ENCODE measurements at places on chromosomes 7 and 10. TPM values are rescaled to one million over a fixed set of nuclear protein-coding genes. Genes with fewer than 3 reads are reported as not detected.

DNA sequence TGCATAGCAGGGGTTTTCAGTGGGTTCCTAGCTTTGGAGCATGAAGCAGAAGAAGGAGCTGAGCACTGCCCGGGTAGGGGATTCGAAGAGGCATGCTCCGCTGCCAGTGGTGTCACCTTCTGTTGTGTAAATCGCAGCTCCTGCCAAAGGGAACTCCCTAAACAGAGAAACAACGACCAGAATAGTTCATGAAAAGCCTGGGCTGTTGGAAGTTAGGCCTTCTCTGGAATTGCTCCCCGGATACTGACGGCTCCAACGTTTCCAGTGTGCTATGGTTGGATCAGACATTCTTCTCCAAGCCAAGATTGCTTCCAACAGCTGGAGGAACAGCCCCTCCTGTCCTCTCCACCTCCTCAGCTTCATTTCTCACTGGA, 546.0 kb upstream of the FZD8 start:
- DNase-seq = no peak

- no peak for DNase-seq
Measured at GRCh38 chr7:70569335-70569819, 562.6 kb upstream of the GALNT17 start.

Gene TMEM273
- total RNA-seq = not detected

Gene ETV1
- total RNA-seq = 33.2 TPM

DNA sequence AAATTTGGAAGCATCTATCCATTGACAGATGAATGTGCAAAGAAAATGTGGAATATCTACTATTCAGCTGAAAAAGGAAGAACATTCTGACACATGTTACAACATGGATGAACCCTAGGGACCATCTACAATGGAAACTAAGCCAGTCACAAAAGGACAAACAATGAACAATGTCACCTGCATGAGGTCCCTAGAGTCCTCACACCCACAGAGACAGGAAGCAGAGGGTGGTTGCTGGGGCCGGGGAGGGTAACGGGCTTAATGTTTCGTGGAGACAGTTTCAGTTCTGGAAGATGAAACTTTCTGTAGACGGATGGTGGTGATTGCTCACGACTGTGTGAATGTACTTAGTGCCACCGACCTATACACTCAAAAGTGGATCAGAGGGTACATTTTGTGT, 282.9 kb downstream of the ADARB2 start:
- no peak for DNase-seq

Gene LYZL2
- total RNA-seq = not detected

GRCh38 chr10:80415734-80416478, 7.6 kb downstream of the PRXL2A start:
- DNase-seq = no peak

Gene KIF11
- total RNA-seq = 61.3 TPM

GRCh38 chr10:4586776-4587175, 239.2 kb upstream of the AKR1E2 start:
- peak; percentile 49 for DNase-seq

GRCh38 chr10:128958834-128959690, 508.0 kb upstream of the MGMT start:
- DNase-seq = no peak

GRCh38 chr10:15751046-15751445, 31.3 kb upstream of the ITGA8 start:
- DNase-seq = no peak

- DNase-seq = no peak
Measured at GRCh38 chr7:28245123-28245878, 64.7 kb upstream of the JAZF1 start.

DNA sequence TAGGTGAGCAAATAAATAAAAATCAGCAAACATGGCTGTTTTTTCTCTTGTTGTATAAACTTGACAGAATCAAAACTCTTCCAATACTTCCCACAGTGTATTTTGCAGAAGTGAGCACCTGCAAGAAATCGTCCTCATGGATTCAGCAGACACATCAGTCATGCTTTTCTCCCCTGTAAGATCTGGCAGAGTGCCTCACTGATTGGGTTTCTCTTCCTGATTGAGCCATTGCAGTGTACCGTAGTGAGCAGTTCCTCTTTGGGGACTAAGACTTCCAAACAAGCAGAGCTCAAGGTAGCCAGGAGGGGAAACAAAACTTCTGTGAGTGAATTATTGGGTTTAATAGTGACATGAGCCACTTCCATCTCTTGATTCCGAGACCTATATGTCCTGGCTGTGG, 2.2 kb upstream of the CCDC3 start:
- no peak for DNase-seq

GRCh38 chr10:51366044-51366443, 291.8 kb downstream of the PRKG1 start:
- DNase-seq = no peak

DNA sequence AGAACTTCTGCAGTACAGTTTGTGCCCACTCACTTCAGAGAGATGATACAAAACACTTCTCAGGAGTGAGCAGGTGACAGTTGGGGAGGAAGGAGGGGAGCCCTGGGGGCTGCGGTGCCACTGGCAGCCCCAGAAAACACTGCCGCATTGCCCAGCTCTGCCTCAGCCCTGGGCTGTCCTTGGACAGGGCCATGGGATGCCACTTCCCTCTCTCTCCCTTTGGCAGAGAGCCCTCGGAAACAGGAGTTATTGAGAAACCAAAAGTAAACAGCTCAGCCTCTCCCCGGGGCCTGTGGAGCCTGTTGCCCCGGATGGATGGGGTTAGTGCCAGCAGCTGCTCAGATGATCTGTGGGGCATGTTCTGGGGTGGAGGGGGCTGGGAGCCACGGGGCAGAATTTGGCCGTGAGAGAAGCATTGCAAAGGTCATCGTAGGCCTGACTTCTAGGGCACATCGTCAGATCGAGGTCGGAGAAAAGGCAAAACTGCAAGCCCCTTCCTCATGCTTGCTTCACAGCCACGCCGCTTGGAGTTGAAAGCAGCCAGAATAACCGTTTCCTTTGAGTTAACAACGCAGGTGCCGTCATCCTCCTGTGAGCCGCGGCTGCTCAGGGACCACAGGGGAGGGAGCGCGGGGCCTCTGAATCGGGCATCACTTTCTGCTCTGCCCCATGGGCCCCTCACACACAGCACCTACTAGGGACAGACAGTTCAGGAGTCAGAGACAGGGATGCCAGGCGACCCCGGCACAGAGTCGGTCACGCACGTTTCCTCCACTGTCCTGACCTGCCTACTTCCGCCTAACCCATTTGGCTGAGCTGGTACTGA, 256.4 kb downstream of the CAMK1D start:
- peak; percentile 89 for DNase-seq

GRCh38 chr10:3418041-3418754, 245.6 kb upstream of the PITRM1 start:
- no peak for DNase-seq

DNA sequence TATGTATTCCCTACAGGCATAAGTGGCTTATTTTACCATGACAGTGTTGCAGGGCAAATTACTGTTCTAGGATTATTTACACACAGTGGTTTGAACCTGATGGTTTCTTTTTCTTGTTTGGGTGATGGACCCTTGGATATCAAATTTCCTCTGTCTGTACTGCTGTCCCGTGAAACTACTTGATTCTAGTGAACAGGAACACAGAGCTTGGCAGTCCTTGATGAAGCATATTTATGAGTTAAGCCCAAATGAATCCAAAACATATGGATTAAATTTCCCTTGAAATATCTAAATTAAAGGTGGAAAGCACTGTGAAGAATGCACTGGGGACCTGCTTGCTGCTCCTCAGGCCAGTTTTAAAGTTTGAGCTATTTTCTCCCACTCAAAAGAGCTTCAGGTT, 635.3 kb downstream of the INHBA start:
- no peak for DNase-seq

DNA sequence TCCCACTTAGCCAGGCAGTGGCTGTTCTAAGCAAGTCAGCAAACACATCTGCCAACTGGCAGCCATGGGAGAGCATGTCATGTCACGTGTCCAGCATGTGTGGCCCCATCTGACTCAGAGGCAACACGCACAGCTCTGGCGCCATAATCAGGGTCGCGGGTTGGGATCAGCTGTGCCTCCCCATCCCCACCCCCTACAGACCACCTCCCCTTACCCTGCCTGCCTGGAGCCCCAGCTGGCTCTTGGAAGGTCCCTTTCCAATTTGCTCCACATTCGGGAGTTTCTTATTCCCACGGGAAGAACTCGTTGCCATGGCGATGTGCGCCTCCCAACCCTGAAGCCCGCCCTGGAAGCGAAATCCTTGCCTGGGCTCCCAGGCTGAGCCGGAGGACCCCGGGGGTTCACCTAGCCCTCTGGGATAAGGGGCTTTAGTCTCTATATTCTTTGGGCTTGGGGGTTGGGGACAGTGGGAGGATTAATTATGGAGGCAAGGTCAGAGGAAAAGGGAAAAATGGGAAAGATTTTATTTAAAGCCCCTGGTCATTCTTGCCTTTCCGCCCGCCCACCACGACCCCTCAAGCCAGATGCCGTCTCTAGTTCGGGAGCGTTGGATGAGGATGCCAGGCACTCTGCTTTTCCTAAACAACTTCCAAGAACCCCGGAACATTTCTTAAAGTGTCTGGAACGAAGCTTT, 283.7 kb downstream of the ZEB1 start:
- peak; percentile 92 for DNase-seq

Gene ARHGEF35
- 0.13 TPM for total RNA-seq

Gene TMEM213
- not detected for total RNA-seq

DNA sequence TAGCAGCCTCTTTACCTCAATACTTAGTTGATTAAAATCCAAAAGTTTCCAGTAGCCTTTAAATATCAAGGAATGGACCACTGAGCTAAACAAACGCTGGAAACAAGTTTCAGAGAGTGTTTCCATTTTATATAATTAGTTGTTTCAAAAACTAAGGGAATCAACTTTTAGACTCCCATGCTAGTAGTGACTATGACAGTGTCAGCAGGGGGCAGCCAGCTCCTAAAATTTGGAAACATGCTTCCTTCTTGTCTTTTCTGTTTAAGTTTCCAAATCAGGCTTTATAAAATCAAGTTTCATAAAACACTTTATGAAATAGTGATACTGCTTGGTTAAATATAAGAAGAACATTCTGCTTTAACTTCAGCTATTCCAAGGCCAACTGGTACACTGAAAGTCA, 138.2 kb upstream of the TMEM229A start:
- peak; percentile 1 for DNase-seq

GRCh38 chr10:71825217-71825616, 25.8 kb downstream of the PSAP start:
- DNase-seq = no peak

Gene VKORC1L1
- 18.2 TPM for total RNA-seq

Gene HSPA14
- total RNA-seq = 27.3 TPM

- no peak for DNase-seq
Measured at GRCh38 chr10:36739884-36740445, 385.4 kb upstream of the ANKRD30A start.

GRCh38 chr7:22452142-22452959, 47.6 kb downstream of the STEAP1B start:
- peak; percentile 12 for DNase-seq

Gene SLC18A3
- total RNA-seq = not detected

DNA sequence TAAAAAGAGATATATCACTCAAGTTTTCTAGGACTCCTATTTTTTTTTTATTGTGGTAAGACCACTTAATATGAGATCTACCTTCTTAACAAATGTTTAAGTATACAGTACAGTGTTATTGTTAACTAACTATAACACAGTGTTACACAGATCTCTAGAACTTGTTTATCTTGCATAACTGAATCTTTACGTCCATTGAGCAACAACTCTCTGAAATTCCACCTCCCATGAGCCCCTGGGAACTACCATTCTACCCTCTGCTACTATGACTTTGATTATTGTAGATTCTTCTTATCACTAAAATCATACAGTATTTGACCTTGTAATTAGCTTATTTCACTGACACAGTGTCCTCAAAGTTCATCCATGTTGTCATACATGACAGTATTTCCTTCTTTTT, 22.5 kb upstream of the REEP3 start:
- no peak for DNase-seq

DNA sequence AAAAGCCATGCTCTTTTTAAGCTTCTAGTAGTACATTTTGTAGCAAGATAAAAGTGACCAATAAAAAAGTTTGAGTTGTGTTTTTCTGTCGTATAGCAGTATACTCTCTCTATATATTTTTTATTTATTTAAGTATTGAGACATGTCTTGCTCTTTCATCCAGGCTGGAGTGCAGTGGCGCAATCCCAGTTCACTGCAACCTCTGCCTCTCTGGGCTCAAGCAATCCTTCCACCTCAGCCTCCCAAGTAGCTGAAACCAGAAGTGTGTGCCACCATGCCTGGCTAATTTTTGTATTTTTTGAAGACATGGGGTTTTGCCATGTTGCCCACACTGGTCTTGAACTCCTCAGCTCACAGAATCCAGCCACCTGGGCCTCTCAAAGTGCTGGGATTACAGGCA, 2.8 kb downstream of the SUGCT start:
- DNase-seq = no peak

- no peak for DNase-seq
Measured at GRCh38 chr10:105650306-105650705, 1009.2 kb downstream of the SORCS3 start.

Gene SPDYE6
- not detected for total RNA-seq

Gene TMEM270
- total RNA-seq = not detected

Gene TUBB8
- not detected for total RNA-seq

Gene CALHM3
- total RNA-seq = not detected

GRCh38 chr7:84283798-84284197, 89.2 kb upstream of the SEMA3A start:
- no peak for DNase-seq

Gene GRID1
- total RNA-seq = not detected

Gene ARMH3
- total RNA-seq = 8.1 TPM

Gene GNAT3
- total RNA-seq = not detected

DNA sequence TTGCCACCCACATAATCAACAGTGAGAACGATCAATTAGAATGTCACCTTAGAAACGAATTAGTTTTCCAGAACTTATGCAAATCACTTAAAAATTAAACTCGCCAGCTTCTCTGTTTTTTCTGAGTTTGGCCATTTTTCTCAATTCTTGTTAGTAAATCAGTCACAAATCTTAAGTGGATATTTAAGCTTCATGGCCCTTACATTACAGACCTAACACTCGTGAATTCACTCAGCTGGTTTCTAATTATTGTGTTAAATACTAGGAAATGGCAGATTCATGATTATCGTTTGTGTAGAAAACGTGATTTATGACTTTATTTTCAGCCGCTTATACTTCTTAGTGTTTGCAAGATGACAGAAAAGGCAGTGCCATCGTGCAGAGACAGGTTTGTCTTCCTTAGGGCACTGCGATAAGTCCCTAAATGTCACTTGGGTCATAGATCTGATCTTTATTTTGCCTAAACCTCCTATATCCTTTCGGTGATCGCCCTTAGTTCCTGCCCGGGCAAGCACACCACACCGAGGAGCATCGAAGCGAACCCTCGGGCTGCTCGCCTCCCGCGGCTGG, 587 bp upstream of the CELF2 start:
- no peak for DNase-seq

GRCh38 chr10:66564287-66564686, 361.5 kb upstream of the LRRTM3 start:
- DNase-seq = peak; percentile 44

Gene MUC12
- total RNA-seq = 2.8 TPM

Gene ELMO1
- total RNA-seq = not detected

Gene LGI1
- not detected for total RNA-seq
